Body of pancreas (tissue), 4 donors: ENCODE measurements at places on chromosomes 1 and 21. TPM values are rescaled to one million over a fixed set of nuclear protein-coding genes. Genes with fewer than 3 reads are reported as not detected.

DNA sequence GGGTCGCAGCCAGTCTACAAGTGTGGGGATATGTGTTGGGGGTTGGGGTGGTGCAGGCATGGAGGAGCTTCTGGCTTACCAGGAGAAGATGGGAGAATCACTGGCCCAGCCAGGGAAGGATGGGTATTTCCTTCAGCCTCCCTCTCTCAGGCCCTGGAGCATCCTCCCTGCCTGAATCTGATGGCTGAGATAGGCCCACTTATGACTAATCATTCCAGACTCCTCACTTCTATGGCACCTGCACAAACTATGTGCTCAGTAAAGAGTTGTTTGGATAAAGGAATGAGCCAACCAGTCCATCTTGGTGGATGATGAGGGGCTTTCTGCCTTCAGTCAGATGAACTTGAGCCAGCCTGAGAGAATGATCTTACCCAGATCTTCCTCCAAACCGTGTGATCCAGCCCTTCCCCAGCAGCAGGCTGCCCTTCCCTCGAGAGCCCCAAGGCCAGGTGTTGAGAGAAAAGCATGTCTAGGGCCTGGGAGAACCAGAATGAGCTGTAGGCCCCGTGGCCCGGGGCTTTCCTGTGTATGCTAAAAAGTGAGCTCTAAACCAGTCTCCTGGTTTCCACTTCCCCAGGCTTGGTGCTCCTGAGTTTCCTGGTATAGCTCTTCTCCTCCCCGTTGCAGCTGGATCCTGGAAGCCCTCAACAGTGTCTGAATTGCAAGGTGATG is 1.3 kb downstream of the GPA33 start:
- no peaks in the 10 kb centered on the region for H3K27me3 ChIP-seq
- no peaks in the 10 kb centered on the region for H3K36me3 ChIP-seq
- no peak overlapping the region for H3K27ac ChIP-seq
- no peaks in the 10 kb centered on the region for H3K4me1 ChIP-seq

GRCh38 chr1:12177999-12178441 is 11.2 kb downstream of the TNFRSF1B start:
- peak; percentile 66 for DNase-seq
- no peak overlapping the region for H3K27ac ChIP-seq
- no peaks in the 10 kb centered on the region for H3K36me3 ChIP-seq
- H3K4me1 ChIP-seq, result peaks cover 12% of the 10 kb centered on the region

- H3K27ac ChIP-seq, result no peak overlapping the region
- H3K4me1 ChIP-seq, result no peaks in the 10 kb centered on the region
These were observed 134.3 kb upstream of the ZBTB40 start for GRCh38 chr1:22317231-22317919.

DNA sequence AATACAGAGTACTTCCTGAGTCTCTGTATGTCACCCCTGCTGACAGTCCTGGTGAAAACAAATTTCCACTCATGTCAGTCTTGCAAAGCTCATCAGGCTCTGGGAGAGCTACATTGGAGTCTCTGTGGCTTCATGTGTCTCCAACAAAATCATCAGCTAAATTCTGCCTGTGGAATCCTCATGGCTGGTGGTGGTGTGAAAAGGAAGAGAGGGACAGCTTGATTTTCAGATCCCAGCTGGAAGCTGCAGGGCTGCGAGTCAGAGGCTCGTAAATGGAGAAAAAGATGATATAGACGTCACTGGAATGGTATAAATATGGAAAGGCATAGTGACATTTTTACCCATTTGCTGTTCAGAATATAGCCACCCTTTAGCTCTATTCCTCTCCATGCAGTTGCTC is 150.2 kb downstream of the ASTN1 start:
- H3K27ac ChIP-seq, result no peak overlapping the region
- no peaks in the 10 kb centered on the region for H3K36me3 ChIP-seq
- no peaks in the 10 kb centered on the region for H3K27me3 ChIP-seq
- no peak for DNase-seq

DNA sequence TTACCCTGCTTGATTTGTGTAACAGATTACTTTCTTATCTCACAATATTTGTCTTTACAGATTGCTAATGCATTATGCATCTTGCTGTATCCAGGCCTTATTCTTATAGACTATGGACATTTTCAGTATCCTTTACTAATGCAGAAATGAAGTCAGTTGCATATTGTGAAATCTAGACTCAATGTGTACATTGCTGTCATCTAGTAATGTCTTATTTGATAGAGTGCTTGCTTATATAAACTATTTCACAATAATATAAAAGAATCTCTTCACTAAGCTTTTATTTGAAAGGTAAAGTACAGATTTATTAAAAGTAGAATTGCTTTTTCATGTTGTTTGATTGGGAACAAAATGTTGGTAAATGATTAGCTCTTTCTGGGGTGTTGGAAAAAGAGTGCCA is 39.6 kb downstream of the ALG6 start:
- H3K4me1 ChIP-seq, result no peaks in the 10 kb centered on the region
- no peaks in the 10 kb centered on the region for H3K27me3 ChIP-seq
- no peaks in the 10 kb centered on the region for H3K36me3 ChIP-seq
- no peak for DNase-seq
- no peak overlapping the region for H3K4me3 ChIP-seq

GRCh38 chr1:218339267-218339831 is 5.8 kb upstream of the TGFB2 start:
- H3K27ac ChIP-seq, result no peak overlapping the region
- DNase-seq, result no peak
- H3K27me3 ChIP-seq, result no peaks in the 10 kb centered on the region
- H3K4me3 ChIP-seq, result no peak overlapping the region
- H3K36me3 ChIP-seq, result no peaks in the 10 kb centered on the region

- no peak overlapping the region for H3K4me3 ChIP-seq
- H3K4me1 ChIP-seq, result no peaks in the 10 kb centered on the region
- no peak overlapping the region for H3K27ac ChIP-seq
- no peaks in the 10 kb centered on the region for H3K36me3 ChIP-seq
These were observed 23.6 kb downstream of the OLFML2B start for GRCh38 chr1:162000053-162000420.

GRCh38 chr21:32795802-32796559 is 24.4 kb upstream of the PAXBP1 start:
- peak overlapping the region; percentile 71 for H3K27ac ChIP-seq
- no peaks in the 10 kb centered on the region for H3K36me3 ChIP-seq
- no peaks in the 10 kb centered on the region for H3K27me3 ChIP-seq

DNA sequence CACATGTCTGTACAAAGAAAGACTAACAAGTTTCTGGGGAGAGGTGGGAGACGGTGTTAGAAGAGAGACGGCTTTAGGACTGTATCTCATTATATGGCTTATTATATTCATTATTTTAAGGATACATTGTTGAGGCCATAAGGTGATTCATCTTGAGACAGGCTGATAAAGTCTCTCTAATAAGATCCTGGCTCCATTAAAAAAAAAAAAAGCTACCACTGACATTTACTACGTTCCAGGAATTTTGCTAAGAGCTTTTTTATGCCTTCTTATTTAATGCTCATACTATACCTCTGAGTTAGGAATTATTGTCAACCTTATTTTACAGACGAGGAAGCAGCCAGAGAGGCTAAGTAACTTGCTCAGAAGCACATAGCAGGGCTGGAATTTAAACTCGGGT is 173.7 kb downstream of the GABPA start:
- no peak for DNase-seq
- no peaks in the 10 kb centered on the region for H3K36me3 ChIP-seq
- no peaks in the 10 kb centered on the region for H3K27me3 ChIP-seq
- H3K4me3 ChIP-seq, result no peak overlapping the region

DNA sequence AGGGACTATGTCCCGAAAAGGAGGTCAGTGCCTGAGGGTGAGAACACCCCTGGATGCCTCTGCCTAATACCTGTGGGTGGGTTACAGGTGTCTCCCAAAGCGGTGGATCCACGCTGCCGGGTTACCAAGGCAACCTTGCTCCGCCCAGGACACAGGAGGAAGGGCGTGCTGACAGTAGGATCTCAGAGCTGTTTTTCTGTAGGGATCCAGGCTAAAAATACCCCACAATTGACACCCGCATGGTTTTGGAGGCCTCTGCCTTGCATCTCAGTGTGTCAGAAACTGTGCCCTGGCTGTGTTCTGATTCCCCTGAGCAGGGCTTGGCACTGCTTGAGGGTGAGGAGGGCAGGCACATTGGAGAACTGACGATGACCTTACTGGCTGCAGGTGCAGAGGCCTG is 118.0 kb downstream of the IER5 start:
- H3K4me1 ChIP-seq, result no peaks in the 10 kb centered on the region
- H3K36me3 ChIP-seq, result no peaks in the 10 kb centered on the region
- no peak for DNase-seq
- no peak overlapping the region for H3K27ac ChIP-seq
- H3K27me3 ChIP-seq, result no peaks in the 10 kb centered on the region

Gene TCEA3
- total RNA-seq, result 140 TPM

Gene MNDA
- 3.0 TPM for total RNA-seq

Gene ZNF678
- 11.2 TPM for total RNA-seq

Gene CLEC20A
- total RNA-seq, result not detected

Gene PHGDH
- 101 TPM for total RNA-seq
